Activated CD4-positive, alpha-beta T cell treated with anti-CD3 and anti-CD28 coated beads, Interleukin-2, amount 10 ng/mL, durations not matched to agents 24 days and 14 days (primary cell): ENCODE measurements at places on chromosomes 12 and 14. TPM values are rescaled to one million over a fixed set of nuclear protein-coding genes. Genes with fewer than 3 reads are reported as not detected.

The TAS2R13 gene
- total RNA-seq = 1.1 and 1.3 TPM in 2 replicates

The DUSP6 gene
- total RNA-seq = 95.5 and 96.7 TPM in 2 replicates

The PLA2G1B gene
- total RNA-seq = not detected in 2 replicates

The GPR68 gene
- 4.6 and 4.9 TPM in 2 replicates for total RNA-seq

The NINJ2 gene
- 4.8 and 5.5 TPM in 2 replicates for total RNA-seq

The MORN3 gene
- 0.26 and 1.0 TPM in 2 replicates for total RNA-seq

The DYNLL1 gene
- 330 and 351 TPM in 2 replicates for total RNA-seq

The INSM2 gene
- not detected in 2 replicates for total RNA-seq

- DNase-seq = no peak
- peaks cover 37% of the 10 kb centered on the region for H3K4me1 ChIP-seq
- no peaks in the 10 kb centered on the region for H3K36me3 ChIP-seq
- no peak overlapping the region for H3K4me3 ChIP-seq
- peak overlapping the region; percentile 92 for H3K27ac ChIP-seq
These were observed 45.7 kb downstream of the WDR20 start for GRCh38 chr14:102185360-102185759.

GRCh38 chr14:65709576-65709975 lies 297.0 kb downstream of the FUT8 start:
- no peak overlapping the region for H3K4me3 ChIP-seq
- H3K4me1 ChIP-seq = peaks cover 18% of the 10 kb centered on the region
- no peaks in the 10 kb centered on the region for H3K27me3 ChIP-seq
- no peak overlapping the region for H3K27ac ChIP-seq

DNA sequence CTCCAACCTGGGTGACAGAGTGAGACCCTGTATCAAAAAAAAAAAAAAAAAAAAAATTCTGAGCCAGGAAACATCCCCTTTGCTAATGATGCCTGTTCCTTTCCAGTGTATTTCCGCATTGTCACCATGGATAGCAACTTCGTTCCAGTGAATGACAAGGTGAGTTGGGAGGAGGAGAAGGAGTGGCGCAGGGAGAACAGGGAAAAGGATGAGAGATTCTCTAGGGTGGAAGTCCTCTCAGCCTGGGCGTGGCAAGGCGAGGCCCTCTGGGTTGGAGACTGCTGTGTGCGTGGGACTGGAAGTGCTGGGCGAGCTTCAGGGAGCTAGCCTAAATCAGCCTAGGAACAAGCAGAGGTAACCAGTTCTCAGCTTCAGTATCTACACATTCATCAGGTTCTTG lies 7.2 kb downstream of the A2ML1 start:
- H3K27ac ChIP-seq = no peak overlapping the region
- H3K36me3 ChIP-seq = no peaks in the 10 kb centered on the region
- peaks cover 14% of the 10 kb centered on the region for H3K27me3 ChIP-seq
- no peak for DNase-seq
- peaks cover 3% of the 10 kb centered on the region for H3K4me1 ChIP-seq

- DNase-seq = no peak
- no peaks in the 10 kb centered on the region for H3K36me3 ChIP-seq
- H3K4me1 ChIP-seq = no peaks in the 10 kb centered on the region
- no peak overlapping the region for H3K4me3 ChIP-seq
- H3K27me3 ChIP-seq = peaks cover 8% of the 10 kb centered on the region
These were observed 146.0 kb upstream of the RPH3A start for GRCh38 chr12:112645586-112645985.

- peak overlapping the region; percentile 20 for H3K27ac ChIP-seq
- H3K36me3 ChIP-seq = peaks cover 16% of the 10 kb centered on the region
- no peak overlapping the region for H3K4me3 ChIP-seq
- no peaks in the 10 kb centered on the region for H3K27me3 ChIP-seq
- DNase-seq = no peak
These were observed 23.1 kb downstream of the VASH1 start for GRCh38 chr14:76784266-76784874.

- peaks cover 14% of the 10 kb centered on the region for H3K4me1 ChIP-seq
- H3K4me3 ChIP-seq = no peak overlapping the region
- peaks cover 38% of the 10 kb centered on the region for H3K36me3 ChIP-seq
- peak overlapping the region; percentile 1 for H3K27ac ChIP-seq
- H3K27me3 ChIP-seq = no peaks in the 10 kb centered on the region
These were observed 17.2 kb downstream of the REM2 start for GRCh38 chr14:22900081-22900799.

GRCh38 chr12:100216337-100216736 lies 15.7 kb downstream of the ACTR6 start:
- no peaks in the 10 kb centered on the region for H3K4me1 ChIP-seq
- H3K27me3 ChIP-seq = no peaks in the 10 kb centered on the region
- H3K27ac ChIP-seq = no peak overlapping the region
- DNase-seq = no peak

GRCh38 chr14:68684466-68685418 lies 108.1 kb downstream of the ZFP36L1 start:
- peak overlapping the region; percentile 61 for H3K4me3 ChIP-seq
- H3K36me3 ChIP-seq = no peaks in the 10 kb centered on the region
- peak overlapping the region; percentile 91 for H3K27ac ChIP-seq
- H3K4me1 ChIP-seq = peaks cover 58% of the 10 kb centered on the region

DNA sequence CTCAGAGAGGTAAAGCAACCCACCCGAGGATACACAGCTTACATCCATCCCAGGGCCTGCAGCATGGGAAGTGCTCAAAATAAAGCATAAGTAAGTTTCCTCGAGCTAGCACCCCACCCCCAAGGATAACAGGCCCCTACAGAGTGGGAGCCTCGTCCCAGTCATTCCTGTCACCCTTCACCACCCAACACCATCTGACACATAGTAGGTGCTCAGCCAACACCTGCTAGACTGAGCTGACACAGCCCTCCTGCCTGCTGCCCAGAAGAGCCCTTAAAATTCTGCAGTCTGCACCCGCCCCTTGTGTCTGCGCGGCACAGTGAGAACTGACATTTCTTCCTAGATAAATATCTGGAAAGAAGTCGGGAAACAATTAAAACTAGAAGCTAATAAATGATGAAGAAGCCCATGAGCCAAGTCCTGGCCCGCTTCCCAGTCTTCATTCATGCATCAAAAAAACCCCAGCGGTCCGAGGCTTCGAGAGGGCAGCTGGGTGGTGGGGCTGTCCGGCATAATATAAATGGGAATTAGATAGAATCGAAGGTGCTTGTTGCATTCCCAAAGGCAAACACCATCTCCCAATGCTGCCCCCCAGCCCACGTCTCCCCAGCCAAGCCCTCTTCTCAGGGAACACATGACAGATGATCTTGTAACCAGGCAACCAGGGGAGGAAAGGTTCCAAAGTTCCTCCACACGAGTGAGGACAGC lies 76.2 kb downstream of the BCL11B start:
- no peak for DNase-seq
- no peak overlapping the region for H3K4me3 ChIP-seq
- peaks cover 35% of the 10 kb centered on the region for H3K36me3 ChIP-seq
- no peaks in the 10 kb centered on the region for H3K27me3 ChIP-seq

DNA sequence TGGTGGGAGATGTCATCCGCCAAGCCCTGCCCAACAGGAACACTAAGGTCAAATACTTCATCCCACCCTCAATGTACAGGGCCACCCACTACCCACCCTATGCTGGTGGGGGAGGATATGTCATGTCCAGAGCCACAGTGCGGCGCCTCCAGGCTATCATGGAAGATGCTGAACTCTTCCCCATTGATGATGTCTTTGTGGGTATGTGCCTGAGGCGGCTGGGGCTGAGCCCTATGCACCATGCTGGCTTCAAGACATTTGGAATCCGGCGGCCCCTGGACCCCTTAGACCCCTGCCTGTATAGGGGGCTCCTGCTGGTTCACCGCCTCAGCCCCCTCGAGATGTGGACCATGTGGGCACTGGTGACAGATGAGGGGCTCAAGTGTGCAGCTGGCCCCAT lies 3.5 kb downstream of the B3GNT4 start:
- DNase-seq = no peak
- H3K36me3 ChIP-seq = peaks cover 32% of the 10 kb centered on the region
- peaks cover 18% of the 10 kb centered on the region for H3K27me3 ChIP-seq
- H3K4me1 ChIP-seq = peaks cover 9% of the 10 kb centered on the region
- H3K4me3 ChIP-seq = no peak overlapping the region

- H3K4me3 ChIP-seq = no peak overlapping the region
- H3K27me3 ChIP-seq = peaks cover 8% of the 10 kb centered on the region
- DNase-seq = no peak
- peaks cover under 1% of the 10 kb centered on the region for H3K4me1 ChIP-seq
These were observed 353.2 kb downstream of the BCAT1 start for GRCh38 chr12:24595652-24596235.

- H3K27ac ChIP-seq = no peak overlapping the region
- no peaks in the 10 kb centered on the region for H3K4me1 ChIP-seq
- DNase-seq = peak; percentile 89
- no peak overlapping the region for H3K4me3 ChIP-seq
- H3K36me3 ChIP-seq = no peaks in the 10 kb centered on the region
These were observed 182.2 kb upstream of the GRIP1 start for GRCh38 chr12:66860752-66861750.

DNA sequence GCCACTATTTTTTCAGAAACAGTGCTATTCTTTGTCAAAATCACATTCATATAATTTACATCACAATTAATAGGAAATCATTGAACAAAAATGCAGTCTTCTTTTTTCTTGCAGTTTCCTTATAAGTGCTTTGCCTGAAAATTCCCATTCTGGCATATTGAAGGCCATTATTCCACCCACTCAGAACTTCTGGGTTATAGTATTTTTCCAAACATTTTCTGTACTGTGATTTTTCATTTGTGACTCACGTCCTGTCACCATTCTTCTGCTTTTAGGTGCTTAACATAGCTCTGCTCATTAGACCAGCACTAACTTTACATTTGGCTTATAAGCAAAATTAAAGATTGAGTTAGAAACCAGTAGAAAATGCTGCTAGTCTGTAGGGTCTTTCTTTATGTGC lies 241.0 kb upstream of the NPAS3 start:
- no peak for DNase-seq
- no peaks in the 10 kb centered on the region for H3K27me3 ChIP-seq
- H3K4me1 ChIP-seq = no peaks in the 10 kb centered on the region
- H3K36me3 ChIP-seq = no peaks in the 10 kb centered on the region
- H3K4me3 ChIP-seq = no peak overlapping the region
- H3K27ac ChIP-seq = no peak overlapping the region

DNA sequence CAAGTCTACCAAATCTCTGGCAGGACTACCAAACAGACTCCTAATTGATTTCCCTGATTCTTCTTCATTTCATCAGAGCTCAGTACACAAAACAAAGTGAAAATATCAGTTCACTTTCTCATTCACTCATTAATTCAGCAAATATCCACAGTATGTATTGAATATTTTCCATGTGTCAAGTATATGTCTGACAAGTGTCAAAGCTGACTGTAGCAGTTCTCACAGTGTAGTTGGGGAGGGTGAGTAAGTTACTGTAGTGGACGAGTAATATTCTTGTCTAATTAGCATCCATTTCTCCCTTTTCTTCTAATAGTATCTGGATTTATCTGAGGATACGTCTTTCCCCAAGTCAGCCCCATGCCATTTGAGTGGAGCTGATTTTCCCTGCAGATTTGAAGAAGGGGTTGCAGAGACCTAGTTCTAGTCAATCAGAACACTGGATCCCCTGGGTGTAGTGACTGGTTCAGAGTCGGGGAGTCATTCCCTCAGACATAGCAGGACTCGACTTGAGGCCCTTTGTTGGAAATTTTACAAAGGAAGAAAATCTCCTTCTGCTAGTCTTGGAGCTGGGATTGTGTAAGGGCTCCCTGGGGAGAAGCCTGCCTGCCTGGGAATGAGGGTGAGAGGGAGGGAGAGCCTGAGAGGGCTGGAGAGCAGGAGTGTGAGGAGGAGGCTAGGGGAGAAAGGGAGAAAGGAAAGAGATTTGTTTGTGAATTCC lies 51.4 kb downstream of the GRIP1 start:
- no peaks in the 10 kb centered on the region for H3K27me3 ChIP-seq
- no peaks in the 10 kb centered on the region for H3K36me3 ChIP-seq
- no peaks in the 10 kb centered on the region for H3K4me1 ChIP-seq
- H3K4me3 ChIP-seq = no peak overlapping the region
- DNase-seq = no peak

- peak overlapping the region; percentile 97 for H3K4me3 ChIP-seq
- peaks cover 58% of the 10 kb centered on the region for H3K36me3 ChIP-seq
- H3K27ac ChIP-seq = peak overlapping the region; percentile 100
These were observed 1.1 kb upstream of the RPL41 start for GRCh38 chr12:56115329-56115728.

DNA sequence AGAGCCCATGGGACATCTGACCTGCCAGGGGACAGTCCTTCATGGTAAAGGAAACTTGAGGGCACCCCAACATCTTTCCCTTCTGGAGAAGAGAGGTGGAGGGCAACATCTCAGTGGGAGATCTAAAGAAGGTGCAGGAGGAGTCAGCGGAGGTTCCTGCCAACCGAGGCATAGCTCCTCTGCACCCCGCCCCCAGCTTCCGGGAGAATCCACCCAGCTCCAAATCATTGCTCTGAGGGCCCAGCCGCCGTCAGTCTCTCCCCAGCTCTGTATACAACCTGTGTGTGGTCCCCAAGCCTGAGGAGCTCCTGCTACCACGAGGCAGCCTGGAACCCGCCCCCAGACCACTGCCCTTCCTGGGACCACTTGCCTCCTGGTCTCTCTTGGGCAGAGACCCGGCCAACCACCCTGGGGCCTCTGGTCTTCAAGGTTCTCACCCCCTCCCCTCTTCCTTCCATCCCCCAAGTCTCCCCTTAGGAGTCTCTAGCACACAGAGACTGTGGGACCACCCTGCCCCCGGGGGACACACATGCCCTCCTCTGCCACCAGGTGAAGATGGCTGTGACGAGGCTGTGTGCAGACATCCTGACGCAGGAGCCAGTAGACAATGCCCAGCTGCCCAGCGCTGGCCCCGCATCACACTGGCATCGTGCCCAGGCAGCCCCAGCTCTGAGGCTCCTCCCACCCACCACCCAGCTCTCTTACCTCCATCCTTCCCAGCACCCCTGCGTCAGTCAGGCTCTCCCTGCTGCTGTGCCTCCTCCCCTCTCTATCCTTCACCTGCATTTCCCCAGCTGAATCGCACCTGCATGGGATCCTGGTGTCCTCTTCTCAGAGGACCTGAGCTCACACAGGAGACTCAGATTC lies 13.0 kb upstream of the NUDT14 start:
- H3K36me3 ChIP-seq = no peaks in the 10 kb centered on the region
- H3K27ac ChIP-seq = peak overlapping the region; percentile 39
- peaks cover 29% of the 10 kb centered on the region for H3K27me3 ChIP-seq

- no peak overlapping the region for H3K27ac ChIP-seq
- peaks cover 12% of the 10 kb centered on the region for H3K27me3 ChIP-seq
- no peaks in the 10 kb centered on the region for H3K4me1 ChIP-seq
- no peaks in the 10 kb centered on the region for H3K36me3 ChIP-seq
- no peak overlapping the region for H3K4me3 ChIP-seq
These were observed 191.1 kb downstream of the TMX1 start for GRCh38 chr14:51431033-51431709.

DNA sequence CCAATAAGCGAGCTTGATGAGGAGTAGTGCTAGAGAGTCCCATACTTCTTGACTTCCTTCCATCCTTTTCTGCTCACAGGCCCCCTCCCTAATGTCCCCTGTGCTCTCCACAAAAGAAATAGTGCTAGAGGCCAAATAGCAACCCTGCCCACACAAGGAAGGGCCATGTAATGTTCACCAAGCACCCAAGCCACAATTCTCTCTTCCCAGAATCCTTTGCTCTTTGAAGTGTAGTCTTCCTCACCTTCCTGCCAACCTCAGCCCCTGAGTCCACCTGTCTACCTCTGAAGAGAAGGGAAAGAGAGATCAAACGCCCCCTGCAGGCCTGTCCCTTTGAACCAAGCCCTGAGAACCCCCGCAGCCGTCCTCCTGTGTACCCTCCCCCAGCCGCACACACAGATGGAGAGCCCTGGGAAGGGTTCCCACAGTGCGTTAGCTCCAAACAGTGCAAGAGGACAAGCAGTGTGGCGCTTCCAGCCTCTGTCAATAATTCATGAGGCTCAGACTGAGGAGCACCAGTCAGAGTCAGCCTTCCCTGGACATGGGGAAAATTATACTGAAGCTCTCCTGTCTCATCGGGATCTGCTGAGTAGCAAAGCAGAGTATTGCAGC lies 1.9 kb upstream of the DHRS4 start:
- H3K36me3 ChIP-seq = peaks cover 12% of the 10 kb centered on the region
- peak; percentile 53 for DNase-seq
- H3K27ac ChIP-seq = no peak overlapping the region
- H3K4me3 ChIP-seq = no peak overlapping the region
- H3K4me1 ChIP-seq = peaks cover 15% of the 10 kb centered on the region
